ENCODE measurements at places on chromosomes 3 and 15. TPM values are rescaled to one million over a fixed set of nuclear protein-coding genes. Genes with fewer than 3 reads are reported as not detected.

Gene GXYLT2
- 28.2 TPM for polyA plus RNA-seq

Gene MB21D2
- polyA plus RNA-seq = 17.5 TPM

Gene GOLGA8S
- polyA plus RNA-seq = 0.92 TPM

Gene CHL1
- polyA plus RNA-seq = 2.2 TPM

Gene IFRD2
- 46.2 TPM for polyA plus RNA-seq

- DNase-seq = no peak
These were observed at the start of gene ZIC1 for GRCh38 chr3:147409143-147410115. Gene ZIC1, plus strand, starts transcription at chr3:147409365. Its CDS starts 748 bp downstream, at chr3:147410113.

DNA sequence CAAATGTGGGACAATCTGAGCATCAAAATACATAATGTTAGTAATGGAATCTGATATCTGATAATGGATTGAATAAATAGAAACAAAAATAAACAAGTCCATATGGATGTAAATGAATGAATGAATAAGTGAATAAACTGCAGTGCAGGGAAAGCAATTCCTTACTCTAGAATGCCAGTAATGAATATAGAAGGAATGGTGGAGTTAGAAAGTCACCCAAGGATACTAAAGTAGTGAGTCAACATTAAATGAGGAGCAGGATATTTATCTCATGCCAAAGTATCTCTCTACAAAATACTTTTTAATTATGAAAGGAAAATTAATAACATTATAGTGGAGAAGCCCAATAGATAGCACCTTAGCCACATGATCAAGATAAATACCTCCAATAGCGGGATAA is 300.3 kb downstream of the FEZF2 start:
- no peak for DNase-seq

DNA sequence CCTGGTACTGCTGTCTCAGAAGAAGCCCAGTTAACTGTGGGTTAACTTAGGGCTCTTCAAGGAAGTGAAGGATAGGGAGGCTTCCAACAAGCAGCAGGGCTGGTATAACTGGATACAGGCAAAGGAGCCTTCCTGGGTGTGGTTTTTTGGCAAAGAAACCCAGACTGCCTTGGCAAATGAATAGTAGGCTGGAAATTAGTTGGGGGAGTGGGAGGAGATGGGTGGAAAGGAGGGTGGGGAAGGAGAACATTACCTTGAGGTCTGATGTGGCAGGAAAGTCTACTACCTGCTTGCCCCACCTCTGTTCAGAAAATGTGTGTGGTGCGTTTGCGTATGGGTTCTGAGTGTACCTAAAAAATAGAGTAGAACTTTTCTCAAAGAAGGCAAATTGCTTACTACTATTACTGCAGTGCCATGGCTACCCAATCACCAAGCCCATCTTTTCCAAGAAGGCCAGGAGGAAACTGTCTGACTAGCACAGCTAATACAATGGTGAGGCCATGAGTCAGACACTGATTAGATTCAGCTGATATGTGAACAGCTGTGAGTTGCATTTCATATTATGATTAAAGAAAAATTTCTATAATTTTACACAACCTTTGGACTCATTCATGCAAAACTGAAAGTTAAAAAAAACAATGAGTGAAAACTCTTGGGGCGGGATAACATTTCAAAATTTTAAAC is 55.2 kb downstream of the SPTSSB start:
- DNase-seq = no peak

DNA sequence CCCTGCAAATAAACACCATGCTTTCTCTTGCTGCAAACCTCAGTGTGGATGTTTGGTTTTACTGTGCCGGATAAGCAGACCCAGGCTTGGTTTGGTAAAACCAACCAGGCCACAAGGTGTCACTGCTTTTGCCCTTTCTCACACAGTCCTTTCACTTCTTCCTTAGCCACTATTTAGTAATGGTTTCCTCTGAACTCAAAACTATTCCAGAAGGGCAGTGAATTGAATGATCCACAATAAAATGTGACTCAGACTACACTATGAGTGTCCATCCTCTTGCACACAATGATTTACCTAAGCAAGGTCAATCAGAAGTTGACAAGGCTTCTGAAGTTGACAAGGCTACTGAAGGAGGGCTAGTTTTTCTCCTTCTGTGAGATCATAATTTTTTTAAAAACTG is 552.4 kb upstream of the CCDC54 start:
- DNase-seq = no peak

- no peak for DNase-seq
These were observed 4.0 kb downstream of the TMEM89 start for GRCh38 chr3:48617559-48617958.

DNA sequence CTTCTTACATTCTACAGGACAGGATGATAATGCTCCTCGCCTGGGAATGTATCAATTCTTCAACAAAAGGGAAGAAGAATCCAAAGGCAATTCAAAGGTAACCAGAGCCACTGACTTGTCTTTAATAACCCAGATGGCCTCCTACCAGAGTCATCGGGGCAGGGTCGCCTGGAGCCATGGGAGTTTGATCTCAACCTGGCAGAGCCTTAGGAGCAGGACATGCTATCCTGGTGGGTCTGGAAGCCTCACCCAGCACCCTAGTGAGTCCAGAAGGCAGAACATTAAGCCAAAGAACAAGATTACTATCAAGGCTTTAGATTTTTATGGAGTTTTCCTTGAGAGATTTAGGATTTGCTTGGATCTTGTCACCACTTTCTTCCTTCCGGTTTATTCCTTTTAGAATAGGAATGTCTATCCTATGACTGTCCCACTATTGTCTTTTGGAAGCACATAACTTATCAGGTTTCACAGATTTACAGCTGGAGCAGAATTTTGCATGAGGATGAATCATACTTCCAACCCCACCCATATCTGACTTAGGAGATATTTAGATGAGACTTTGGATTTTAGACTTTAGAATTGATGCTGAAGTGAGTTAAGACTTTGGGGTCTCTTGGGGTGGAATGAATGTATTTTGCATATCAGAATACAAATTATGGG is 330.3 kb upstream of the GOLIM4 start:
- no peak for DNase-seq

DNA sequence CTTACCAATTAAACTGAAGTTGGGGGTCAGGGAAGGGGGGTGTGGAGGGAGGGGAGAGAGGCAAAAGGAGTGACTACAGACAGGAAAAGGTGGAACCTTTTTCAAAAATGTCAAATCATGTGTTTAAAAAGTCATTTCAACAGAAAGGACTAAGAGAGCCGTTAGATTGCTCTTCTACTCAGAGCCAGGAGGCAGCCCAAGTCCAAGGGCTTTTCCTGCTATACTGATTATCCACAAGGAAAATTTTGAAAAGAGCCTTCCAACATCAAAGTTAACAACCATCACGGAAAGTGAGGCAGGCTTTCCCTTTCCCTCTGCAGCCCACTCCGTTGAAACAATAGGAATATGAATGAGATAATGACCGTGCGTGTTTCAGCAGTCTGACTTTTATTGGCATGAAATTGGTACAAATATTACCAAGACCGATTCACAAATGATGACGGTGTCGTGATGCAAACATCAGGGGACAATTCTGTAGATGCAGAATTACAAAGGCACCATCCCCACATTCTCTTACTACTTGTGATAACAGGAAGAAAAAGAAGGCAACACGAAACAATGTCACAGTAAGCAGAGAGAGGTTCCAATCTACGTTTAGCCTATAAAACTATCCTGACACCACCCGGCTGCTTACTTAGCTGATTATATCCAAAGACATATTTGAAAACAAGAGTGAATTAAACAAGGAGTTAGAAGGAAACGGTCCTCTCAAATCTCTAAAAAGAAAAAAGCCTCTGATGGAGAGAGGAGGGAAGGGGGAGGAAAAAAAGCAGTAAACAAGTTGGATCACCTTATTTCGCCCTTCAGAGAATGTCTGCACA is 453.7 kb downstream of the FOXP1 start:
- no peak for DNase-seq

DNA sequence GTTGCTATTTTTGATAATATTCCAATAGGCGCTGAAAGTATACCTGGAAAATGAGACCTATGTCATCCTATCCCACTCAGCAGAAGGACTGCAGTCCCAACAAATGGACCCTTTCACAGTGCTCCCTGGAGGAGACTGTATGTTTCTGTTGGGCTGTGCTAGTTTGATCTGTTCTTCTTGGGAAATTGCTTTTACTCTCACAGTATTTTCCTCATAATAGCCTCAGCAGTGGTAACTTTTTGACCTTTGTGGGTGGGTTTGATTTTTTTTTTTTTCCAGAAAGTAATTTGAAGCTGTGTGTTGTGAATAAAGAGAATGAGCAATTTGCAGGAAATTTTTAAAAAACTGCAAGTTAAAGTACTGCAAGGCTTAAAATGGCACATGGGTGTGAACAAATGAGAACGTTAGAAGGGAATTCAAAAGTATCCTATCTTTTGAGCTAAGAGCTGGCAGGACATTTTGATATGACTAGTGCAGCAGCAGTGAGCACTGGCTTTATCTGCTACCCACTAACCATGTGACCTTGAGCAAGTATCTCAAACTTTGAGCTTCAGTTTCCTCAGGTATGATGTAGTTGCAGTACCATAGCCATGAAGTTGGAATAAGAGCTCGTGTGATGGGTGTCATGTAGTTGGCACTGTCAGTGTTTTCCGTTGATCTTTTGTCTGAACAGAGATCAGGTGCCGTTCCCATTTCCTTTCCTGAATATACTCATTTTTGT is 118.4 kb downstream of the ATG7 start:
- no peak for DNase-seq

- DNase-seq = no peak
These were observed 73.0 kb upstream of the POMGNT2 start for GRCh38 chr3:43178891-43179366.

DNA sequence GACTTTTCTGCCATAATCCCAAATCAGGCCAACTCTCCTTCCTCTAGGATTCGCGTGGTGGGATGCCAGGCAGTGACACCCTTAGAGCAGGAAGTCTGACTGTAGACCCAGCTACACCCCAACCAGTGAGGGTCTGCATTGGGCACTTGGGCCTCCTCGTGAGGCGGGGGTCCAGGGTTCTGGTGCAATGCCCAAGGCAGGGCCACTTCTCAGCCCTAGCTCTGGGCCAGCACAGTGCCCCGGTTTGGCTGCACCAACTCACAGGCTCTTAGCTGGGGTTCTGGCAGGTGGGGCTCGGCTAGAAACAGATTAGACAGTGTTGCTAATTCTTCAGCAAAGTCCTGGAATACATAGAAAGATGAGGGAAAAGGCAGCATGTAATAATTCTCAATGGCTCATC is 12.7 kb downstream of the CDAN1 start:
- no peak for DNase-seq

DNA sequence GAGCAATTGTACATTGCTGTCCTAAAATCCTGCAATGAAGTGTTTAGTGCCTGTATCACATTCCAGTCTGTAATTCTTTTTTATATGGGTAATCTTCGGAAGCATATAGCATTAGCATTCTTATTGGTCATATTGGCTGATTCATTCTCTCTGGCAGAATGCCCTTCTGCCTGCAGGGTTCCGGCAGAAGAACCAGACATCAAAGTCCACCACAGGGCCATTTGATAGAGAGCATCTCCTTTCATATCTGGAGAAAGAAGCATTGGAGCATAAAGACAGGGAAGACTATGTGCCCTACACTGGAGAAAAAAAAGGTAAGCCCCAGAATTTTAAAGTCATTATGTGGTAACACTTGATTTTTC is 39.6 kb downstream of the TMOD3 start:
- DNase-seq = no peak

DNA sequence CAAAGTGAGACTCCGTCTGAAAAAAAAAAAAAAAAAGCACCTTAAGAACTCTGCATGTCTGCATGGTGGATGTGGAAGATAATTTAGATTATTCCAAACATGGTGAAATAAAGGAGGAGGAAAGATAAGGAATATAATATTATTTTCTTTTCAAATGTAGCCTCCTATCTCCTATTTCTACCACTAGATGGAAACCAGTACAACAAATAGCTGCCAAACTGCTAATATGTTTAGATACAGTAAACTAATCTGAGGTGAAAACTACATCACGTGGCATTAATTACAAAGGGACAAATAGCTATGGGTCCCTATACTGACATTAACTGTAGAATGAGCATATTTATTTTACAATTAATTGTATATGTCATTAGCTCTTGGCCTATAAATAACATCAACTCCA is 197.8 kb downstream of the TBC1D5 start:
- no peak for DNase-seq

Measured in forelimb muscle (tissue), 1 donor.